ENCODE measurements at places on chromosomes 1 and 21.

- DNase-seq: no peak
These were observed 777.8 kb upstream of the PRMT6 start for GRCh38 chr1:106278716-106279115.

DNA sequence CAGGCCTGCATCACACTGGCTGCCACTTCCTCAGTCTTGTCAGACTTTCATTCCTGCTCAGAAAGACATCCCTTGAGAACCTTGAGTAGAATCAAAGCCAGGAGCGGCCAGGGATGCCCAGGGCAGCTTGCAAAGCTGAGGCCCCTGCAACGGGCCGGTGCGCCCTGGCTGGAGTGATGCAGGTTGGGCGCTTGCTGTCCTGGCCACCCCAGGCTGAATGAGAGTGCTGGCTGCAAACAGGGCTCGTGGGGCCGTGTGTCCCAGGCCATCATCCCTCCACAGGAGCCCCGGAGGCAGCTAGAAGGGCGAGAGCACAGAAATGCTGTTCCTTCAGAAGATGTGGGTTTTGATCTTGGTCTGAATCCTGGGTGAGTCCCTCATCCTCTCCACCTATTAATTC is 67.2 kb upstream of the FAM20B start:
- no peak for DNase-seq

- no peak for DNase-seq
These were observed 45.8 kb downstream of the NR5A2 start for GRCh38 chr1:200073286-200073637.

GRCh38 chr1:245153552-245154428 is 995 bp upstream of the KIF26B start:
- DNase-seq: no peak

GRCh38 chr1:41226815-41227434 is 15.2 kb downstream of the SCMH1 start:
- DNase-seq: no peak

Data from AG04450 (cell line).